ENCODE measurements at places on chromosomes 6 and 20.

DNA sequence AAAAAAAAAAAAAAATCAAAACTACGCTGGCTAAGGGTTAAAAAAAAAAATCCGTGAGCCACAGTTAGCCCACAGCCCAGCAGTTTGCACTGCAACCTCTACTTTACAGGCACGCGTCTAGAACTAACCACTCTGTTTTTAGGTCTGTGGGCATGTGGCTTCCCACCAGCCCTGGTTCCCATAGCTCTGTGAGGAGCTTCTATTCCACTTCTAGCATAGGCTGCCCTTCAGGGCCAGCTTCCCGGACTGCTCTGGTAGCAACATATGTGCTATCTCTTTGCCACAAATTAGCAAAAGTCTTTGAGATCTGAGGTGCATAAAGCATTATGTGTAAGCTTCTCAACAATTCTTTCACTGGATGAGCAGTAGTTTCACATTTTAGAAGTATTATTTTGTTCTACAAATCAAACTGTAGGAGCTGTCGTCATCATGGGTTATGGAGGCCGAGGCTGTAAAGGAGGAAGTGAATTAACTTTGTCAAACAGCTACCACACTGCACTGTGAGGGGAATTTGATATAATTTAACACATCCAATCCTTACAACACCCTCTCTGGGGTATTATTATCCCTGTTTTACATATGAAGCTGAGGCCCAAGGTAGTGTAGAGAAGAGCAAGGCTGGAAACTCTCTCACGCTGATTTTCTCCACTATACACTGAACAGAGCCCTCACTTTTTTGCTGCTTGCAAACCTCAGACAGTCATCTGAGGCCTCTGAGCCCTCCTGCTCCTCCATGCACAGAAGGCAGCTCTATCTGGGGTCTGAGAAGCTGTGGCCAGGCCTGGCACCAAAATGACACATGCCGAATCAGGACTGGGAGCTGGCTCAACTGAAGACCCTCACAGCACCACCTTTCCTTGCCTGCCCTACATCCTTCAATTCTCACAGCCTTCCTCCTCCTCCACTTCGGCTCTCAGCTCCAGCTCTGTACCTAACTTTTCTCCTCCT, 35.4 kb downstream of the MAN1A1 start:
- DNase-seq, result peak; percentile 15

DNA sequence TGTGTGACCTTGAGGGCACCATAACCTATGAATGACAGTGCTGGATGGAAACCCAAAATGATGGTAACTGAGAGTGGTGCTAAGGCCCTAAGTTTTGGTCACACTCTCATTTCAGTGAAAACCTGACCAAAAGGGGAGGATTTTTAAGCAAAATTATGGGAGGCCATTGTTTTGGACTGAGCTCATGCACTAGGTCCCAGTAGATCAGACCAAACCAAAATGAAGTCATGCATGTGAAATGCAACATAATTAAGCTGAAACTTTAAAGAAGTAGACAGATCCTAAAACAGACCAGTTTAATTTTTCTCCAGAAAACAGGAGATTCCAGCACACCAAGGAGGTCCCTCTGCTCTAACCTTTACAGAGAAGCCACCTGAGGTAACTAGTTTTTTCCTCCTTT, 24.0 kb upstream of the THBS2 start:
- no peak for DNase-seq

DNA sequence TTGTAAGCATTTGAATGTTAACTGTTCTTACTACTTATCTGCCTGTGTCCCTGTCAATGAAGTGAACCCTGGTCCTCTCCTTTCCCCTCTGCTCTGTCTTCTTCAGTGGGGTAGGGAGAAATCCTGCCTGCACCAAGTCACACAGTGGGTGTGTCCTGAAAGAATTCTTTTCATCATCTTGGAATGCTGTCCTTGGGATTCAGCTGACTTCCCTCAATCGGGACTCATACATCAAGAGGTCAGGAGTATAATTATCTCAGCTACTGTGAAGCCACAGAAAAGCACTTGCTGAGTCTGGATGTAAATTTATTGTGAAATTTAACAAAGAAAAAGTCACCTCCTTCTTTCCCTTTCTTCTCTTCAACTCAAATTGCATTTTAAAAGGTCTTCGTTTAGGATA, 328.5 kb downstream of the SOX4 start:
- DNase-seq, result no peak

DNA sequence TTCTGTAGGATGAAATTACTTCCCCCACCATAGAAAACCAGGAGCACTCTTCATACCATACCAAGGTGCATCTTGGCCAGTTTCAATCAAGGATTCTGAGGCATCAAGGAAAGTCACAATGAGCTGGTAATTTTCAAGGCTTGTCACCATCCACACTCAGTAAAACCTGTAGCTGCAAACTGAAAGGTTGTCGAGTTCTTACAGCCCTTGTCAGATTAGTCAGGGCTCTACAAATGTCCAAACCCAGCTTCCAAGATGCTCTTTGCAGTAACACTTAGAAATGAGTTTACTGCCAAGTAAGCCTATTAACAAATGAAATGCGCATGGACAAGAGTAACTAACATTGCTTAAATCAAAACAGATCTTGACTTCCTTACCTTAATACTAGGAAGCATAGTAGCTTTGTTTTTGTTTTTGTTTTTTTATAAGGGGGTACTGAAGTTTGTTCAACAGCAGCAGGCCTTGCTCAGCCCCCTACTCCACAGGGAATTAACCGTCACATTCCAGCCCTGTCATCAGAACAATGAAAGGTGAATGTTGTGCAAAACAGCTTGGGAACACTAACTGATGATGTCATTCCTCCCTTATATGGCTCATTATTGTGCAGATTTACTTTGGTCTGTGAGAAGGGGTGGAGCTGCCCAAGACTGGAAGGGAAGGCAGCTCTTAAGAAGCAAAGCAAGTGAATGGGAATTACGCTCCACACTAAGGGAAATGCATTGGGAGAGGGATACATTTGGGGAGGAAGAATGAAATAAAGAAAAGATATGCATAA, 49.9 kb upstream of the TMEM30A start:
- DNase-seq, result no peak

DNA sequence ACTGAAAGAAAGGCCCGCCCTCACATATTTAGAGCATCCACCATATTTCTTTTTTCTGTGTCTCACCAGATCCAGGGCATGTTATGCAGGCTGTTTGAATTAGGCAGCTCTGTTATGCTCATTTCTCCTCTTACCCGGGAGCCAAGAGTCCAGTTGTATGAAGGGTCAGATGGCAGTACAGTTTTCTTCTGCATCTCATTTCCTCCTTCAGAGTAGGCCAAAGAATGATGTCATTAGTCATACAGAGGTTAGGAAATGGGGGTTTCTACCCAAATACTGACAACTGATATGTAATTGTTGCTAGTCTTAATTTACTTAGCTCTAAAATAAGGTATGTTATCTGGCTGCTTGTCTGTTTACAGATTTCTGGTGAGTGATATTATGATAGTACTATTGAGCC, 130.8 kb downstream of the SOBP start:
- DNase-seq, result no peak

- no peak for DNase-seq
Observed at GRCh38 chr6:151958332-151958731, 150.8 kb downstream of the ESR1 start.

GRCh38 chr20:44302026-44302669, 8.9 kb downstream of the FITM2 start:
- DNase-seq, result no peak

- DNase-seq, result no peak
Observed at GRCh38 chr20:49518576-49518975, 36.1 kb upstream of the KCNB1 start.

- no peak for DNase-seq
Observed at GRCh38 chr6:46453216-46453615, 38.0 kb downstream of the RCAN2 start.

DNA sequence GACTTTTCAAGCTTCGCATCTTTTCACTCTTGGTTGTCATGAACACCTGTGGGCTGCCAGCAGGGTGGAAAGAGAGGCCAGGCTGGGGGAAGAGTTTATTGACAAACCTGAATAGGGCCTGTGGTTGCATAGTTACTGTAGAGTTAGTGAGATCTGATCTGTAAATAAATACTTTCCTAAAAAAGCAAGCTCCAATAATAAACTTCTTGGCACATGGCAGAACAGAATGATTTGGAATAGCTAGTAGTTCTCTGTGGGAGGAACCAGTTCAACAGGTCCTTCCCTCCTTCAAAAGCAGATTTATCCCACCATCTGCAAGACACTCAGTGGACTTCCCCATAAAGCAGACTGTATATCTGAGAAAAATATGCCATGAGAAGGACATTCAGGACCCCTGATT, 445.0 kb downstream of the HACE1 start:
- no peak for DNase-seq

DNA sequence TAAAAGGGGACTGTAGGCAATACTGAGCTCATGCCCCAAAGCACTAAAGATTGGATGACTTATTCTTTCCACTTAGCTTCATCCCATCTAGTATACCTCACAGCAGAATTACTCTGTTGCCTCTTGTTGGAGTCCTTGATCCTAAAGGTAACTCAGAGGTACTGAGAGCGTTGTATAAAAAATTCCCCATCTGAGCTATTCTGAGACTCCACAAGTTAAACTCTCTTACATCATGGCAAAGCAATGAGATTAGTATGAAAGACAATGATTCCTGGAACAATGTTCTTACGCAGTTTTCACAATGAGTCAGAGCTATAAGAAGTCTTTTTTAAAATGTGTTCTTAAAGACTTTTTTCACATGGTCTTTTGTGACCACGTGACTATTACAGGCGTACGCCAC, 370.1 kb downstream of the ADGRB3 start:
- DNase-seq, result no peak

- DNase-seq, result no peak
Observed at GRCh38 chr20:3796477-3797225, 541 bp downstream of the CDC25B start.

GRCh38 chr20:23002276-23002675, 32.8 kb upstream of the SSTR4 start:
- no peak for DNase-seq

DNA sequence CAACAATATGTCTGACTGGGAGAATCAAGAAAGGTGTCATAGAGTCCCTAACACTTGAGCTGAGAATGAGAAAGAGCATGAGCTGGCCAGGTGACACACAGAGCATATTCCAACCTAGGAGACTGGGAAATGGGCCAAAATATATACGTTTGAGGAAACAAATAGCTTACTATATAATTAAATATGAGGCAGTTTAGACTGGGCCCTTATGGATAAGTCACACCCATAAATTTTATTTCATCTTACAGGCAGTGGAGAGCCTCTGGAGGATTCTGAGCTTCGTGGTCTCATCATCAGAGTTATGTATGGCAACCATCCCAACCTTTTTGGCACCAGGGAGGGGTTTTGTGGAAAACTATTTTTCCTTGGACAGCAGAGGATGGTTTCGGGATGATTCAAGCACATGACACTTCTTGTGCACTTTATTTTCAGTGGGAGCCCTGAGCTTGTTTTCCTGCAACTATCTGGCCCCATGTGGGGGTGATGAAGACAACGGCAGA, 12.9 kb upstream of the NQO2 start:
- DNase-seq, result no peak

- DNase-seq, result no peak
Observed at GRCh38 chr6:125810445-125810844, 19.7 kb downstream of the NCOA7 start.

DNA sequence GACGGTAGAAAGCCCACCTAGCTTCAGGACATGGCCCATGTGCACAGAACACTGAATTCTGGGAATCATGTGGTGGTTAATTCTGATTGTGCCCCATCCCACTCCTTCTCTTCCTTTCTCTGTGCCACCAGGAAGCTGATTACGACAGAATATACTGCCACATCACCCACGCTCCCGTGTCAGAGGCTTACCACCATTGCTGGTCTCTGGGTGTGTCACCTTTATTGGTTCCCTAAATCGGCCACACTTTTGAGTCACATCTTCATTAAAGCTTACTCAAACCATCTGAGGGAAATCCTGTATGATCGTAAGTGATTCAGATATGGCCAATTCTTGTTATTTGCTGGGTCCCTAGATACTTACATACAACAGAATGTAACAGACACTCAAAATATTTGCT, 3.1 kb downstream of the TRMT6 start:
- DNase-seq, result no peak

- no peak for DNase-seq
Observed at GRCh38 chr20:53176134-53176533, 204.0 kb downstream of the TSHZ2 start.

DNA sequence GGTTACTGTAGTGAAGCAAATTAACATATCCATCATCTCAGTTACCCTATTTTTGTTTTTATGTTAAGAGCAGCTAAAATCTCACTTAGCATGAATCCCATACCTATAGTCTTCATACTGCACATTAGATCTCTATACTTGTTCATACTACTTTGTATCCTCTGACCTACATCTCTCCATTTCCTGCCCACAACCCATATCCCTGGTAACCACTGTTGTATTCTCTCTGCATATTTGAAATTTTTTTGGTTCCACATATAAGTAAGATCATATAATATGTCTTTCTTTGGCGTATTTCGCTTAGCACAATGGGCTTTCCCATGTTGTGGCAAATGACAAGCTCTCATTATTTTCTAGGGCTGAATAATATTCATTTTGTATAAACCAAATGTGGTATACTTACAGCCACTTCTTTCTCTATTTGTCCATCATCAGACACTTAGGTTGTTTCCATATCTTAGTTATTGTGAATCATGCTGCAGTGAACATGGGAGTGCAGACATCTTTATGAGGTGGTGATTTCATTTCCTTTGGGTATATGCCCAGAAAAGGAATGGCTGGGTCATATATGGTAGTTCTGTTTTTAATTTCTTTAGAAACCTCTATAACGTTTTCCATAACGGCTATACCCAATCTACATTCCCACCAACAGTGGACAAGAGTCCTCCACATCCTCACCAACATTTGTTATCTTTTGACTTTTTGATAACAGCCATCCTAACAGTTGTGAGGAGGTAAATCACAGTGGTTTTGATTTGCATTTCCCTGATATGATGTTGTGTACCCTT, 39.8 kb downstream of the BACH2 start:
- no peak for DNase-seq

DNA sequence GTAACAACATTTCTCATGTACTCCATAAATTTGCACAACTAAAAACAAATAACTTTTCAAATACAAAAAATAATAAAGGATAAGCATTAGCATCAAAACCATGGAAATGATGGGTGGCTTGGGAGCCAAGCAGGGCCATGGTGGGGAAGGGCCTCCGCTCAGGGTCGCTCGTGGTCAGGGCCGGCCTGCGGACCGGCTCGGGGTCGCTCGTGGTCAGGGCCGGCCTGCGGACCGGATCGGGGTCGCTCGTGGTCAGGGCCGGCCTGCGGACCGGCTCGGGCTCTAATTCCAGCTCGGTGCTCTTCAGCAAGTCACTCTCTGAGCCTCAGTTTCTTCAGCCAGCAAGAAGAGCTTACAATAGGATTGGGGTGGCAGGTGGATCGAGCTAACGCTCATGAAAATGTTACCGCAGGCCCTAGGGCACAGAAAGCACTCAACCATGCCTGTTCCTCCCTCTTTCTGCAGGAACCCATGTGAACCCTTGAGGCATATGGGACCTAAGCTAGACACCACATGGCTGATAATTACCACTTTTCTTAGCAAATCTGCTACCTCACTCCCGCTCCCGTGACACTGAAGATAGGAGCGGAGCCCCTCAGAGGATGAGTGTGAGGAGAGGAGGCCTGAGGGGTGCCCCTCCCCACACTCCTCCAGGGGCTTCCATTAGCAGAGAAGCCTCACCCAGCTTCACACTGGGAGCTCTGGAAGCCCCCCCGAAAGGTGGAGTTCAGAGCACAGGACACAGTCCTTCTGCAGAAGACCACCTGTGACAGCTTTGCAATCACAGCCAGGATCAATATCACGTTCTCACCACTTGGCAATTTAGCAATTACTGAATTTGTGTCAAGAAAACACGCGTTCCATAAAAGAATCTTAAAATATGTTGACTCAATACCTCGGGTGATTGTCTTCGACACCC, 103.0 kb downstream of the PSMB1 start:
- DNase-seq, result no peak

- DNase-seq, result no peak
Observed at GRCh38 chr6:161417717-161418462, 144.0 kb upstream of the AGPAT4 start.
